ENCODE measurements at places on chromosomes 3 and 15.

GRCh38 chr3:177571944-177572315 is 374.6 kb upstream of the TBL1XR1 start:
- DNase-seq: no peak

DNA sequence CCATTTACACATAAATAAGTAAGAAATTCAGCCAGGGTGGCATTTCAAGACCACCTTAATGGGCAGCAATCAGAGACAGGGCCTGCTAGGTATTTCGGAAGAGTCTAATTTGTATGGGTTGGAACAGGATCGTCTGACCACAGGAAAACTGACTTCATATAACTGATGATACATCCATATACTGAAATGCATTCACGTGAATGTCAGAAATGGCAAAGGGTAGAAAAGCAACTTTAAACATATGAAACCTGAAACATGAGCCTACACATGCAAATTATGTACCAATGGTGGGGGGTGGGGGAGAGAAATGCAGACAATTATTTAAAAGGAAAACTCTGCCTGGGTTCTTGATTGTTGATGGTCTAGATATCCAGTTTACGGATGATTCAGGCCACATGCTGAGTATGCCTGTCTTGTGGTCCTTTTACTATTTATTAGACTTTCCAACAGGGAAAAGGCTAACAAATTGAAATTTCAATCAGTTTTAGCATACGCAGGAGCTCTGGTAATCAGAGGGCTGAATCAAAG is 582.2 kb downstream of the FOXP1 start:
- DNase-seq: no peak

DNA sequence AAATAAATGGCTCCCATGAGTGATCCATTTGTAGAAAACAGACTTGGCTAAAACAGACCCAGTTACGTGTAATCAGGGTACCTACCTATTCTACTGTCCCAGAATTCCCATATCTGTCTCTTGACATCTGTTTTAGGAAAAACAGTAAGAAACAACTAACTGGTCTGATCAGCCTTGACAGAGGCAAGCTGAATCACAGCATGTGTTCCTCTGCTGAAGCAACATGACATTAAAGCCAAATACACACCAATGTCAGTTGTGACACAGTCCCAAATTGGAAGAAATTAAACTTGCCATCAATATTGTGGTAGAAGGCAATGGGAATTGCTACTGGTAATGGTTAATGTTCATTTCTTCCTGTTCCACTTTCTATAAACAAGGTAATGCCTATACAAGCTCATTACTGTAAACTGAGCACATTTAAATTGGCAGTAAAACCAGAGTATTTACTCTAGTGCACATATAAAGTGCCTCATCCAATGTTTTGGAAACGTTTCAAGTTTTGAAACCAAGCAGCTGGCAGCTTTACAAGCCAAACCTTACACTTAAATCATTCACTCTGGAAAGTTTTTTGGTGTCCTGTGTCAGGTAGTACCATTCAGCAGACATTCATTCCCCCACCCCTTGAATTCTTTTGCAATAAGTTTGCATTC is 27.0 kb downstream of the ALDH1A2 start:
- peak; percentile 94 for DNase-seq

DNA sequence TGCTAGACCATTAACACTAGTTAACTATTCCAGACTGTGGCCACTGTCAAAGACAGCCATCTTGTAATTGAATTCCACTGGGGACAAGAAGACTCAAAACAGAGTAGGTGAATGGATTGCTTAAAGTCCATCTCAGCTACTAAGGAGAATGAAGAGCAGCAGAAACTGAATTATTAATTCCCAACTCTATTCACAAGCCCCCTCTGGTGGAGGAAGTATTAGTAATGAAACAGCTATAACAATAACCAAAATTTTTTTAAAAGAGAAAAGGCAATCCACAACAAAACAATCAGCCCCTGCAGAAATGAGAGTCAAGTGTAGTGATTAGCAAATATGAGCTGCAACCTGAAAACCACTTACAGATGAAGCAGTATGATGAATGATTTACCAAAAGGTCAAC is 302.8 kb downstream of the FHIT start:
- peak; percentile 34 for DNase-seq

- no peak for DNase-seq
Observed at GRCh38 chr3:171837698-171838097, 5.5 kb upstream of the TMEM212 start.

DNA sequence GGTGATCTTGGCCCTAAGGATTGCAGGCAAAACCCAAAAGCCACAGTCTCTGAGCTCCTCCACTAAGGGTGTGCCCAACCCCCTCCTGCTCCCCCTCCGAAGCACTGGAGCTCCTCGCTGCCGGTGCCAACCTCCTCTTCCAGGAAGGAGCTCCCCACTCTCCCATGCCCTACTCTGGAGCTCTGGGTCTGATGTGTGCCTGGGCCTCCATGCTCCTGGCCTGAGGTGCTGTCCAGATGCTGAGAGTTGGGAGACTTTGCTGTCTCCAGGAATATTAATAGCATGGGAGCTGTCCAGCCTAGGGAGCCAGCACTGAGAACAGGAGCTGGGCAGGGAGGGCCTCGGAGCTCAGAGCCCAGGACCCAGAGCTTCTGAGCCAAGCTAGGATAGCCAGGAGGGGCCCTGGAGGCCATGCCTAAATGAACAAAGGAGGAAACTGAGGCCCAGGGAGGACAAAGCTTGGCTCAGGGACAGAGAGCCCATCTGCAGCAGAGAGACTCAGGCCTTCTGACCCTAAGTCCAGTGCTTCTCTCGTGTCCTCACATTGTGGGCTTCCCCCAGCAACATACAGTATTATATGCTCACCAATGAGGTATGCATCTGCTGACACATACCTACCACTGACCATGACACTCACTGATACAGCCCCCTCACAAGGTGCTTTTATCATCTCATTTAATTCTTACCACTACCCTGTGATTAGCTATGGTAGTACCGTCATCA is 36.9 kb upstream of the HERC1 start:
- peak; percentile 75 for DNase-seq

DNA sequence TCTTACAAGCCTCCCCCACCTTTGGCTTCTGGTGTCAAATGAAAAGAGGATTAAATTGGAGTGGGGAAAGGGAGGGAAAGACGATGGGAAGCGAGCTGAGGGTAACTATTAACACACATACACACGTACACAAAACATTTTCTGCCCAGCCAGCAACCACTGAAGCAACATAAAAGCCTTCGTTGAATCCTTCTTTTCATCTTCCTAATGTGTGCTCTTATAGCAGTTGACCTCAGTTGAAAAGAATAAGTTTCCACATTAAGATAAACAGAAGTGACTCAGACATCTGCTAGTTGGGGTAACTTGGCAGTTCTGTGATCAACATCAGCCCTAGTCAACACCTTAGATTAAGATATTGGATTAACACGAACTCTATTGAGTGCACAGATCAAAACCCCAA is 558.5 kb downstream of the MECOM start:
- DNase-seq: peak; percentile 39

DNA sequence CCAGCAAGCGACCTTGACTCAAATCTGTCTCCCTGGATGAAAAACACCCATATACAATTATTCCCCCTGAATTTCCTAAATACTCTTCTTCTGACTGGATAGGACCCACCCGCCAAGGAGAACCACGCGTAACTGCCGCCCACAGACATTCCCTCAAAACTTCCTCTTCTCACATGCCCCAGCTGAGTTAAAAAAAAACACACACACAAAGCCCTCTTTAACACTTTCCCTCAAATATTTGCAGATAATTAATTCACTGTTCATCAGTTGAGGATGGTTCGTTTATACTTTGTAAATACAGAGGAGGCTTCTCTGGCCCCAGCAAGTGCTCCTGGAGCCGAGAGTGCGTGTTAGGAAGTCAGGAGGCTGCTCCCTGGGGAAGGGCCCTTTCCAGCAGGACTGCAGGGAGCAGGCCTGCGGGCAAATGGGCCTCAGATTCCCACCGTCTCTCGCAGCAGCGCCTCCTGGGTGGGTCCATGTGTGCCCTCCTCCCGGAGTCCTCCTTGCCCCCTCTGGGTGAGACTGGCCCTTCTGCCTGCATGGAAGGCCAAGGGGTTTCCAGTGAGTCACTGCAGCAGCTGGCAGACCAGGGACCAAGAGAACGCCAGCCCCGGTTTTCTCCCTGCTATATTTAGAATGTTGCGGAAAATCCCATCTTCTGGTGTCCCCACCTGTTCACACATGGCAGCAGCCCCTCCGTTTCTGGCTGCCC is 46.8 kb downstream of the MGLL start:
- DNase-seq: no peak

DNA sequence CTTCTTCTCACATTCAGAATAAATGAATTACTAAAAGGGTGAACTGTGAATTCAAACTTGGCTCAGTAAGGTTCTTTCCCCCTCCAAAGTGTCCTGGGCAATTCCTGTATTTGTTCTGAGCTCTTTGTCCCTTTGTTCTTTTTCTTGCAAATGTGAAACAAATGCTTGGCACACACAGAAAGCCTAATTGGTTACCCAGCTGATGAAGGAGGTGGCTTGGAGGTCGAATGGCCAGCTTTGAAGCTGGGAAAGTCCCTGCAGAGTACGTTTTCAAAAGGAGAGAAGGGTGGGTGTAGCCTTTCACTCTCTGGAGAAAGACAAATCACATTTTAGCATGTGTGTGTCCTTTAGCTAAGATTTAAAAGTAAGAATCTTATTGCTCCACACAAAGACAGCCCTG is 154.4 kb downstream of the PEX5L start:
- DNase-seq: peak; percentile 6

GRCh38 chr3:15329046-15330005 is 3.1 kb downstream of the SH3BP5 start:
- no peak for DNase-seq

- no peak for DNase-seq
Observed at GRCh38 chr3:40718681-40719080, 193.9 kb downstream of the ZNF621 start.

- peak; percentile 83 for DNase-seq
Observed at GRCh38 chr3:27712136-27713077, 9.7 kb downstream of the EOMES start.

DNA sequence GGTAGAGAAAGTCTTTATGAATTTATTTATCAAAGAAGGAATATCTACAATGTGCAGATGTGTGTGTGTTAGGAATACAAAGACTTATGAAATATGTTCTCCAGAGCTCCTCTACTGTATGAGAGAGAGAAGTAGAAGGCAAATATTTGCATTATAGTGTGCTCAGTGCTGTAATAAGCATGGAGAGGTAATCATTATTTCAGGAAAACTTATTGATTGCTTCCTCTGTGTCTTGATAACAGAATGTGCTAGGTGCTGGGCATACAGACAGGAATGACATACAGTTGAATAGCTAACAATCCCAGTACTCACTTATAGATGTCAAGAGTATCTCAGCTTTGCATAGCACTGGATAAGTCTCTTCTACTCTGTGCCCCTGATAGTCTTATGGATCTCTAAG is 30.2 kb downstream of the ATG7 start:
- no peak for DNase-seq

- DNase-seq: no peak
Observed at GRCh38 chr3:195080125-195080524, 190.8 kb downstream of the XXYLT1 start.

DNA sequence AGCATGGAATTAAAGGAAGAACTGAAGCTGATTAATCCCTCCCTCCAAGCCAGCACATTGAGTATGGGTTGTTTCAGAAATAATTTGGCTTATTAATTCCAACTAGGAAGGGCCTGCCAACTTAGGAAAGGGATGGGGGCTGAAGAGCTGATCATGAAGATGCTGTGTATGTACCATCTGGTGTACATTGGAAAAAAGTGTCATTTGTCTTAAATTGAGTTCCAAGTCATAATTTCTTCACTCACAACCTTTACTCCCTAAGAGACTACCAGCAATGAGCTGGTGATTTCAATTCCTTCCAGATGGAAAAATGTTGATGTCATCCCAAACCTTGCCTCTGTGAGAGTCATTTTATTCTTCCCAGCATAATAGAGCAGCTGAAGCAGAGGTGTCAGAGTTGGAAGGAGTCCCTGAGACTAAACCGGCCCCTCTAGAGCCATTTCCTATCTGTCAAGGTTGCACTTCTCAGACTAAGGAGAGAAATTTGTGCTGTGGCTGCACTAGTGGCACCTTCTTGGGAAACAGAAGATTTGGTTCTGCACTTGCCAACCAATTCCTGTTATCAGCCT is 79.4 kb downstream of the GTPBP8 start:
- no peak for DNase-seq

DNA sequence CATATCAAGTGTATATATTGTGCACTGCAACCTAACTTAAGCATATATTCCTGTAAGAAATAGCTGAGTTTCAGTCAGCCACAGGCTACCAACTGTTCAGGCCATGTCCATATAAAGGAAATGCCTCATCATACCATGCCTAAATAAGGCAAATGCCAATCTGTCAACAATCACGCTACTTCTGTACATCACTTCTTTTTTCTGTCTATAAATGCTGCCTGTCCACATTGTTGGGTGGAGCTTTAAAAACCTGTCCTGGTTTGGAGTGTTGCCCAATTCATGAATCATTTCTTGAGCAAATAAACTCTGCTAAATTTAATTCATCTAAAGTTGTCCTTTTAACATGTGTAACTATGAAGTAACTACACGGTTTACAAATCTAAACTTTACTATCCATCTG is 1091.9 kb downstream of the NSUN3 start:
- DNase-seq: peak; percentile 69

DNA sequence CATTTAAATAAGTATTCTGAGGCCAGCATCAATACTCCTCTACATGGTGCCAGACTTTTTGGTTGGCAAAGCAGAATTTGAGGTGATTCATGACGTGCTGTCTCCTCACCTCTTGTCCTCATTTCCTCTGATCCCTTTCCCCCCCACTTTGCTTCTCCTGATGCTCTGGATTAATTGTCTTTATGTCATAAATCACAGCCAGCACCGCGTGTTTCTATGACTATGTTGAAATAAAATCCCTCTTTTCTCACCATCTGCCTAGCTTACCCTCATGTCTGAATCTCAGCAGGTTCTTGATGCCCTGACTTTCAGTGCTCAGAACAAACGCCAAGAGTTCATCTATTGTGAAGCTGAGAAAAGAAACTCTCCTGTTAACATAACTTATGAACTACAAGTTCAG is 19.7 kb upstream of the PTPRG start:
- DNase-seq: no peak

DNA sequence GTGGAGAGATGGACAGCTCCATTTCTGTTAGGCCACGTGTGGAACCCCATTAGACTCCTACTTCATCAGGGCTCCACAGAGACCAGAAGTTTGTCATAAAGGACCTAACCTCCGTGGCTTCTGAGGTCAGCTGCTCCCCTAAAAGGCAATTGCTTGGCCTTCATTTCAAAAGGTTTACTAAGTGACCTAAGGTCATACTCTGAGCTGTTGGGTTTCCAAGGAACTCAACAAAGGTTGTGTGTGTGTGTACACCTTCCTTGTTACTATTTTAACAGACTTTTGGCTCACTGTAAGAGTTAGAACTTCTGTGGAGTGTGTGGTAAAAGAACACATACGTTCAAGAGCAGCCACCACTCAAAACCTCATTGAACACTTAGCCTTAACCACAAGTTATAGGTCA is 73.9 kb downstream of the SEC22A start:
- DNase-seq: no peak

- no peak for DNase-seq
Observed at GRCh38 chr15:78280319-78281072, 16.1 kb downstream of the DNAJA4 start.

DNA sequence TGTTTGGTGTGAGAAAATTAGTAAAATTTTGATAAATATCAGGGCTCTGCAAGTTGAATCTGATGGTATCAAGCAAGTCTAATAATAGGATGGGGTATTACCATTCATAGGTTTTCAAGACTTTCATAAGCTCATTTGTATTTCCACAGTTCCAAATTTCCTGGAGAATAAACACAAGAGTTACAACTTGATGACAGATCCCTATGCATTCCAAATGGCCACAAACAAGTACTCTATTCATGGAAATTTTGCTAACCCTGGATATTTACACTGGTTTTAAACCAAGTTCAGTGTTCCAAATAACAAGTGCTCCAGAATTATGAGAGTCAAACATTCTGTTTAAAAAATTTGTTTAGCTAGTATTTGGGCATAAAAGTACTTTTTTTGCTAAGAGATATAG is 75.0 kb upstream of the CNTN6 start:
- DNase-seq: no peak

Measured in MCF 10A (cell line).